Cortex of kidney (tissue), 1 donor: ENCODE measurements at places on chromosomes 5 and 9.

- DNase-seq, result no peak
Measured at GRCh38 chr5:151159649-151160373, 2.2 kb upstream of the ANXA6 start.

- DNase-seq, result no peak
Measured at GRCh38 chr5:36153726-36154125, 1.8 kb downstream of the SKP2 start.

- DNase-seq, result no peak
Measured at GRCh38 chr5:145536133-145536532, 299.0 kb downstream of the PRELID2 start.

DNA sequence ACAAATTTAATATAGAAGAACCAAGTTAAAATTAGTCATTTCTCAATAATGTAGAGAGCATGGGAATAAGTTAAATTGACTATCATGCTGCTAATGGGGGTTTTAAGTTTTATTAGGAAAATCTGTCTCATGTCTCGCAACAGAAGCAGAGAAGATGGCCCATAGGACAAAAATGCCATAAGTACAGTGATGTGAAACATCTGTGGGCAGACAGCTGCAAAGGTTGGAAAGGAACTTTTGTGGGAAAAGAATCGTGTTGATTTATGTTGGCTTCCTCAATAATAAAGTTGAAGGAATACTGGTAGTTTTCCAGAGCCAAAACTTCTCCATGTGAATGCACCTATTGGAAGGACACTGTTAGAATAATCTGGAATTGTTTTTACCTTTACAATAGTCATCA lies 44.8 kb downstream of the VCAN start:
- DNase-seq, result no peak

GRCh38 chr5:56359809-56360685 lies 126.9 kb upstream of the ANKRD55 start:
- no peak for DNase-seq

DNA sequence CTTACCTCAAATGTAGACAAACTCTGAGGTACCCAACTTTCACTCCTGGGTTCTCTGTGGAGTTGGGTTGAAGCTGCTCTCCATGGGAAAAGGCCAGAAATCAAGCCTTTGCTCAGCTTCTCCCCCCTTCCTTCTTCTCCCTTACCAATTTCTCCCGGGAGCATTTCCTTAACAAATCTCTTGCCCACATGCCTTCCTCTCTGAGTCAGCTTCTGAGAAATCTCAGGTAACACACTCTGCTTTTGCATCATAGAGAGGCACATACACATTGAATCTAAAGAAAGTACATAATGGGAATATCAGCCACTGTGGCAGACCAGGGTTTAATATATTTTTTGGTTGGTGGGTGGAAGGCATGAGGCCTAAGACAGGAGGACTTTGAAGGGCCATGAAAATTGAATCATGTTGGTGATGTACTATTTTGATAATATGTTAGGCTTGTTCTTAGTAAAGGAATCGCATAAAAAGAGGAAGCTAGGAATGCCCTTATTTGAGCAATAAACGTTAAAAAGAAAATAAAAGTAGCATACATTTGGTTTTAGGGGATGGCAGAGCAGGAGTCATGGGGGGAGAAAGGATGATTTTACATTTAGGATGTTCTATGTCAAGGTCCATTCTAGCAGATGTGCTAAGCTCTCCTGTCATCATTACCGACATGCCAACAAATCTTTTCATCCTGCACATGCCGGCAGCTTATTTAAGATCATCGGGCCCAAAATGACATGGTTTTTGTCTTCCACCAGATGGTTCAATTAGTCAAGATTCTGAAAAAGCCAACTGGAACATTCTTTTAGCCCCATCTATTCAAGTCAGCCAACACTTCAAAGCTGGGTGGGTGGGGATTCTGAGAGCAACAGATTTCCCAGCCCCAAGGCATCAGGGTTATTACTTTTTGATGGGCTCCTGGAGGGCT lies 199.5 kb upstream of the CLINT1 start:
- no peak for DNase-seq

DNA sequence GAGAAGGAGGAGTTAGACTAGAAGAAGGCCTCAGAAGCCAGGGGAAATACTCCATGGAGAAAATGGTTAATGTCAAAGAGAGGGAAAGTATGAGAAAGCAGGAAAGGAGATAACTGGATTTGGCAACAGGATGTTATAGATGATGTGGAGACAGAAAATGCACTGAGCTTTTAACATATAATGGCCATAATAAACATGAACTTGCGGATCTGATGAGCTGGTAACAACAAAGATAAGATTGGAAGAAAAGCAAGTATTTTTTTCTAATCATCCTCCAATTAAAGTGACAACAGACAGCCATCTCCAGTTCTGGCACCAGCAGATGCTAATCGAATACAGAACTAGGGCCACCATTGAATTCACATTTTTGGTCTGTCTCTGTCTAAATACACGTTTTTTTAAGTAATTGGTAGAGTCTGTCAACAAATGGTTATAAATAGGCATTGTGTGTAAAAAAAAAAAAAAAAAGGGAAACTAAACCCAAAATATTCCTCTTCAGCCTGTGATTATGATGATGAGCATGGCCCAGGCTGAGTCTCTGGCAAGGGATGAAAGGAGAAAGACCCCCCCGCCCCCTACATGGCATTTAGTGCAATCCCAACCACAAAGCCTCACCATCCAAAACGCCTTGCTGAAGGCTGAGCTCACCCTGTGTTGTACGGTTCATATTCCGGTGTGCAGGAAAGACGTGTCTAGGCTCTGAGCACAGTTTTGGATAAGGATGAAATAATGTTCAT lies 149.5 kb upstream of the LHFPL2 start:
- no peak for DNase-seq

DNA sequence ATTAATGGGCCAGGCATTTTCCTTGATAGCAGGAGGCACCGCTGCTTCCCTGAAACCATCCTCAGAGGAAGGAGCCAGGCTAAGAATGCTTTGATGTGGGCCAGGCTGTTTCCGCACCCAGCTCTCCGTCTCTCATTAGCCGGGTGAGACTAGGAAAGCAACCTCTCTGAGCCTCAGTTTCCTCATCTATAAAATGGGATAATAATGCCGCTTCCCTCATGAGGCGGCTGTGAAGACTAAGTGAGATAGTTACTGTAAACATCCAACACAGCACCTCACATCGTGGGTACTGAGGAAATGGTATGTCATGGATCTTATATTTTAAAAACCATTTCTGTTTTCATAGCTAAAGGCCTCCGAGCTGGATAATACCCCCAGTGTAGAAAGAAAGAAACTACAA lies 46.5 kb downstream of the NEK6 start:
- DNase-seq, result no peak

DNA sequence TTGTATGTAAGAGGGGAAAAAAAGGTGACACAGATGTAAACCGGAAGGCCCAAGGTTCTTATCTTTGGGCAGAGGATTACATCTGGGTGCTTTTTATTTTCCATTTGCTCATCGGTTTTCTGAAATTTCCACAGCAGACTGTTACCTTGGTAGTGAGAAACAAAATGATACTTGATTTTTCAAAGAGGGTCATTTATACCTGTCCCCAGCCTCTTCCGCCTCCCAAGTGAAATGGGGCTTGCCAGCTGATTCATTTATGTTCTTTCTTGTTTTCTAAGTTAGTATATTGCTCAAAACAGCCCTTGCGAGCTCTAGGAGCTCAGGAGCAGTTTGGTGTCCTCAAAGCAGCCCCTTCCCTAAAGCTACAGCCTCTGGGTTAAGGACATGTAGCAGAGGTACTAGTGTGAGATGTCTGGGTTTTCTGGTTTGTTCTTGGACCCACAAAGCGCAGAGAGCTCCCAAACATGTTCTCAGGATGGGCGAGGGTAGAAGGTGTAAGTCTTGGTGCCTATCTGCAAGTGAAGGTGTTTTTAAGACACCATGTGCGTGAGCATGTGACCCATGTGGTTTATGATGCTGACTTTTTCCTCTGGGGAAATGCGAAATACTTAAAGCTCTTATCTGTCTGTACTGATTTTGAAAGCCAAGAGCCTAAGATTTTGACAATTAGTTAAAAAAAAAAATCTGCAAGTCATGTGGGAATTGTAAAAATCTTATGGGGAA lies 38.3 kb downstream of the DAPK1 start:
- no peak for DNase-seq

- DNase-seq, result no peak
Measured at GRCh38 chr5:98769959-98770208, 3.6 kb upstream of the RGMB start.

DNA sequence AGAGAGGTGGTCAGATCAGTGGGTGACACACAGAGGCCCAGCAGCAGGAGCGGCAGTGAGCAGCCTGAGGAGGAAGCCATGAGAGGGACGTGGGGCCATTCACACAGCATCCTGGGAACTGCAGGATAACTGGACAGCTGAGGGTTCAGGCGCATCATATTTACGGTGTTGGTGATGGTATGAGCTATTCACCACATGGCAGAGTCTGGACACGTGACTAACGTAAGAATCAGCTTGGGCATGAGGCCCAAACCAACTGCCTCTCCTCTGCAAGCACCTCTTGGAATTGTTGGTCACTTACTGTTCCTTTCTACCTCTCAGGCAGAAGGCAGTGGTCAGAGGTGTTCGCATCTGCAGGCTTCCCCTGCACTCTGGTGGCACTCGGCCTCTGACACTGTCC lies 141.1 kb downstream of the ENTREP1 start:
- no peak for DNase-seq

DNA sequence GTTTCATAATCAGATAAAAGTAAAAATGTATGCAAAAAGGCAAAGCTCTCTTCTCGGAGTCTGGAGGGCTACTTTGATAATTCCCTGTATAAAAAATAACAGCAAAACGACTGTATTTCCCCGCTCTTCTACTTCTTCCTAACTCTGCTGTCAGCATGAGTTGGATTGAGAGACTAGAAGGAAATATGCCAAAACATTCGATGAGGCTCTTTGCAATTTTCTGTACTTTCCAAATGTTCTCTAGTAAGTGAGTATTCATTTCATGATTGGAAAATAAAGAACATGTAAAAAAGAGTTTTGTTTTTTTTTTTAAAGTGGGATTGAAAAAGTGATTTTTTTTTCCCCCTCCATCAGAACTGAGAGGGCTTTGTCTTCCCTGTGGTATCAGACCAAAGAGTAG lies 677.5 kb downstream of the ACTL7B start:
- no peak for DNase-seq

GRCh38 chr5:132777209-132778069 lies at the start of gene SEPTIN8:
Gene SEPTIN8 (minus strand): TSS chr5:132777239. CDS start chr5:132777137, 102 bp downstream.
- DNase-seq, result no peak

DNA sequence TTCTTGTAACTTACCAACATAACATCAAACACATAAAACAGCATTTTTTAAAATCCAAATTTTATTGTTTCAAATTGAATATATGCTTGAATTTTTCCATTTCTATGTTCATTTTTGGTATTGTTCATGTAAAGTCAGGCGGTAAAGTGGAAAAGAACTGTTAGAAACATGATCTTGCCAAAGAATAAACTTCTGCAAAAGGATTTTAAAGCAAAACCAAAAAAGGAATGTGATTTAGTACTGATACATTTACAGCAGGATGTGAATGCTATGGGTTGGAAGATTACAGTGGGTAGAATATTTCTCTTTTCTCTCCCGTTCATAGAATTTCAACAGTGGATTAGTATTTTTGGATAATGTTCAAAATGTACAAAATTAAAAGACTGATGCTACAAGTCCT lies 277.2 kb upstream of the MPDZ start:
- no peak for DNase-seq

DNA sequence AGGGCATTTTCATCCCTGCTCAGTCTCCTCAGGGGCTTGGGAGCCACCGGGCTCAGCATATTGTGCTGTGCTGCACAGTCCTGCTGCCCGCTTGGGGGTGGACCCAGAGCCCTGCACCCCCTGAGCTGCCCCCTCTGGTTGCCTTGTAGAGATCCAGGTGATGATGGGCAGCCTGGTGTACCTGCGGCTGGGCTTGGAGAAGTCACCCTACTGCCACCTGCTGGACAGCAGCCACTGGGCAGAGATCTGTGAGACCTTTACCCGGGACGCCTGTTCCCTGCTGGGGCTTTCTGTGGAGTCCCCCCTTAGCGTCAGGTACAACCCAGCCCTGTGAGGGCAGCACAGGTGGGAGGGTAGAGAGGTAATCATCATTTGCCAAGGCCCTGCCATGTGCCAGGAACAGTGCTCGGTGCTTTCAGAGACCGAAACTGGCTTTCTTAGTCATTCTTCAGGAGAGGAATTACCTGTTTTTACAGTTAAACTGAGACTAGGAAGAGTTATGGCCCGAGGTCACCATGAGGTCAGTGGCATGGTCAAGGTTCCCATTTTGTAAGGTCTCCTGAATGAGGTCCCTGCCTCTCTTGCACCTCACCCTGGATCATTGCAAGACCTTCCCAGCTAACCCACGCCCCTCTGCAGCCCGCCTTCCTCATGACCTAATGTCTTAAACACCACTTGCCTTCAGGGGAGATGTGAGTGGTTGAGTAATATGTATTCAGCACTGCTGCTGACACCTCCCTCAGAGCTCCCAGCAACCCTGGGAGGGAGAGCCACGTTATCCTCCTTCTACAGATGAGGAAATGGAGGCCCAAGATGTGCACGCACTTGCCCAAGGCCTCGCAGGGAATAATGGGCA lies 7.5 kb downstream of the NHP2 start:
- no peak for DNase-seq

DNA sequence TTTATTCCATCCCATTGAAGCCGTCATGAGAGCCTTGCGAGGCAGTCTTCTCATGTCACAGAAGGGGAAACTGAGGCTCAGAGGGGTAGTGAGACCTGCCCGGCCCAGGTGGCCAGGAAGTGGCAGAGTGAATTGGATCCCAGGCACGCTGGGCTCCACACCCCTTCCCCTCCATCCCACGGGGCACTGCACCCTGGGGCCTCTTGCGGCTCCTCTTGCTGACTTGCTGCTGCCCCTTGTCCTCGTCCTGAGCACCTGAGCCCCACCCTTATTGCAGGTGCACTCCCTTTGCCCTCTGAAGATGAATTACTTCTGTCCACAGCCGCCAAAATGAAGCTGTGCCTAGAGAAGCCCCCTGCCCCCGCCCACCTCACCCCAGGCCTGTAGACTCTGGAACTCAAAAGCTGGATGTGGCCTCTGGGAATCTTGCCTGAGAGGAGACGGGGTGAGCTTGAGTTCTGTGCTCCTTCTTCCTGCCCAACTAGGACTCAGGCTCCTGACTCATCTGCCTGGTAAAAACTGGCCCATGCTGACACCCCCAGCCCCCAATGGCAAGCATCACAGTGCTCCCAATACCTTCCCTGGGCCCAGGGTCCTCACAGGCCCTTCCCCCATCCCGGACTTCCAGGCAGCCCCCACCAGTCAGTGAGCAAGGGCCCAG lies 6.4 kb downstream of the NEURL1B start:
- DNase-seq, result no peak

- DNase-seq, result no peak
Measured at GRCh38 chr5:111255169-111255568, 31.0 kb downstream of the CAMK4 start.

GRCh38 chr9:79674052-79674777 lies 102.5 kb downstream of the TLE4 start:
- DNase-seq, result no peak

GRCh38 chr5:129074903-129075302 lies 19.6 kb upstream of the ISOC1 start:
- DNase-seq, result no peak

DNA sequence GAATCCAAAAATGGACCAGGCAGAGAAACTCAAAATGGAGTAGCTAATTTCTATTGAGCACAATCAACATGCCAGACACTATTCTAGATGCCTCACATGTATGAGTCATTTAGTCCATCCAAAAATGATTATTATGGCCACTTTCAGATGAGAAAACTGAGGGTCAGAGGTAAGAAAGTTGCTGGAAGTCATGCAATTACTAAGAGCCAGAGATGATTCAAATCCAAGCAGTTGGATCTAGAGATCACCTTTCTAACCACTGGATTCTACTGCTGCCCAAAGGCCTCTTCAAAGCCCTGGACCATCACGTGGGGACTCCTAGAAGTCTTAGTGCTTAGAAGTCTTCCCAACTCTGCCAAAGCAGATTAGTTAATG lies 51.8 kb upstream of the HMHB1 start:
- DNase-seq, result no peak
